ENCODE measurements at places on chromosomes 3 and 15.
A peak's percentile ranks its signal among the peaks of the same experiment; 100 is the strongest.

DNA sequence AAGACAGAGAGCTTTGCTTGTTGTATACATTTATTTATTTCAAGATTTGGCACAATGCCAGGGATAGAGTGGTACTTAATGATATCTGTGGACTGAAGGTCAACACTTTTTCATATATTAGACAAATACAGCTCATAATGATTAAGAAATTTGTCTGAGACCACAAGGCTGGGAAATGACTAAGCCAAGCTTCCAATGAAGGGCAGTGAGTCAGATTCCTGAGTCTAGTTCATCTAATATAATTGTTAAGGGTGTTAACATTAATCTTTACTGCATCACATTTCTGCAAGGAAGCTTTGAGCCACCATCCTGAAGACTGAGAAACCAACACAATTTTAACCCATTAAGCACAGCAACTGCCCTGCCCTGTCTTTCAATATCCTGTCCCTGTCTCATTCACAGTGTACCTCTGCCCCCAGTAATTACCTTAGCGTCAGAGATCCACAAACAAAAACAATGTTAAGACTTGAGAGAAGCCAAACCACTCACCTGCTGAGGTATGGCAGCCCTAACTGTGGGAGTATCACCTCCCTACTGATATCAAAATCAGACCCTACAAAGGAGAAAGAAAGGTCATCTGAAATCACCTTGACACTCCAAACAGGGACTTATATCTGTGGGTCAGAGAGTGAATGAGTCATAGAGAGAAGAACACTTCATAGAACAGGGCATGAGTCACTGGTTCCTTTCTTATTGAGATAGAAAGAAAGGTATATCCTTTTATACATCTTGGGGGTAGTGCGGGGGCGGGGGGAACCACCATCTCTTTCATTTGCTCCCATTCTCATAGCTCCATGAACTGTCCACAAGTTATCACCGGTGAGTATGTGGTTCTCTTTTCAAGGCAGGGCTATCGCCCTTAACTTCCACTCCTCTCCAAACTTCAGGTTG, 74.7 kb downstream of the MAGI1 start:
- peak; percentile 67 for DNase-seq

DNA sequence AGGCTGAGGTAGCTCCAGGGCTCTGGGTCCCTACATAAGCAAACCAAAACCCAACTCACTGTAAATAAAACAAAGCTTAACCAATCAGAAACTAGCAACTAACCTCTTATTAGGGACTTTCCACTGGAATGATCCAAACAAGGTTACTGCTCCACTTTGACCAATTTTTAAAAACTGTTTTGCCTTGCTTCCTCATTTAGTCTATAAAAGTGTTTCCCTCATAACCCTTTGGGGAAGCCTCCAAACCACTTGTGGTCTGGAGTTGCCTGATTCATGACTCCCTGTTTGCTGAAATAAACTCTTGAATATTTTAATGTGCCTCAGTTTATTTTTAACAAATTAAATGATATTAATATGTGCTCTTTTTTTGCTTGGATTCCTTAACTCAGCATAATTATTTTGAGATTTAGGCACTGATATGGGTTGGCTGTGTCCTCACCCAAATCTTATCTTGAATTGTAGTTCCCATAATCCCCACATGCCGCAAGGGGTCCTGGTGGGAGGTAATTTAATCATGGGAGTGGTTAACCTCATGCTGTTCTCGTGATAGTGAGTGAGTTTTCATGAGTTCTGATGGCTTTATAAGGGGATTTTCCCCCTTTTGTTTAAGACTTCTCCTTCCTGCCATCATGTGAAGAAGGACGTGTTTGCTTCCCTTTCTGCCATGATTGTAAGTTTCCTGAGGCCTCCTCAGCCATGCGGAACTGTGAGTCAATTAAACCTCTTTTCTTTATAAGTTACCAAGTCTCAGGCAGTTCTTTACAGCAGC, 90.6 kb downstream of the CD200R1L start:
- no peak for DNase-seq

DNA sequence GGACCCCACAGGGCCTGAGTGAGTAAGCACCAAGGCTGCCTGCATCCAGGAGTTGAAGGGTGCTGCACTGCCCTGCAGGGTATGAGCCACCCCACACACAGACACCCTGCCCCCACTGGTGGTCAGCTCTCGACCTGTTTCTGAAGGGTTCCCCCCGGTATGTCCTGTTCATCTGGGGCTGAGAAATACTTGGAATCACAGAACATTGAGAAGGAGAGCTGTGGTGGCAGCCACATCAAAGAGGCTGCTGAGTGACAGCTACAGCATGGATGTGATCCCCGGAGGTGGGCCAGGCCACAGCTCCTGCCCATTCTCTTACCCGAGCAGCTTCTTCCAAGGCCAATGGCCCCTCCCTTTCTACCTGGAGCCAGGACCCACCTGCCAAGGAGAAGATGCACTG, 66.4 kb upstream of the PLXNA1 start:
- DNase-seq = no peak

GRCh38 chr3:57397175-57398026, 104.9 kb upstream of the ASB14 start:
- peak; percentile 66 for DNase-seq

- no peak for DNase-seq
Measured at GRCh38 chr3:31275038-31275572, 257.6 kb upstream of the STT3B start.

GRCh38 chr3:60953351-60953750, 297.9 kb downstream of the FHIT start:
- DNase-seq = no peak

GRCh38 chr3:104939196-104939595, 427.5 kb upstream of the ALCAM start:
- no peak for DNase-seq

GRCh38 chr15:46277451-46277850, 642.6 kb downstream of the SQOR start:
- no peak for DNase-seq

DNA sequence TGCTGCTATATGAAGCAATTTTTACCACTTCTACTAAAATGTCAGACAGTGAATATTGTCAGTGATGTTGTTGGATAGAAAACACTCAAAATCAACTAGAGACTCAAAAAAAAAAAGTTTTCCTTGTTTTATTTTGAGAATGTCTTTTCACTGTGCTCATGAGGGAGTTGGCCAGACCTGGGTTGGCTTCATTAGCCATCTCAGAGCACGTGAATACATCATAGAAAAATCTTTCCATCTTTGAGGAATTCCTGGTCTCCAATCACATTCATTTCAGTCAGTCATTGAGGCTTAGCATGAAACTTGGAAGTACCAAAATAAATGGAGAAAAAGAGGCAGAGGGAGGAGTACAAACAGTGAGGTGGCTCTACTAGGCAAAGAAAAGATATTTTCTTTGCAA, 57.6 kb upstream of the CMSS1 start:
- DNase-seq = no peak
